Memory B cell (primary cell): ENCODE measurements at places on chromosomes 5 and 9.

DNA sequence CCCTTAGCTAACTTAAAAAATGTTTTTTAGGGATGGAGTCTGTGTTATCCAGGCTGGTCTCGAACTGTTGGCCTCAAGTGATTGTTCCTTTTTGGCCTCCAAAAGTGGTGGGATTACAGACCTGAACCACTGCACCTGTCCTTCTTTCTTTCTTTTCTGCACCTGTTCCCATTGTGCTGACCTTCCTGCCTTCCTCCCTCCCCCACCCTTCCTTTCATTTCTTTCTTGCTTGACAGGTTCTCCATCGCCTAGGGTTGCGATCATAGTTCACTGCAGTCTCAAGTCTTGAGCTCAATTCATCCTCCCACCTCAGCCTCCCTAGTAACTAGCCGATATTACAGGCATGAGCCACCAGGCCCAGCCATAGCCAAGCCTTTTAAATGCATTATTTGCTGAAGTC, 20.6 kb downstream of the JMY start:
- DNase-seq = no peak

DNA sequence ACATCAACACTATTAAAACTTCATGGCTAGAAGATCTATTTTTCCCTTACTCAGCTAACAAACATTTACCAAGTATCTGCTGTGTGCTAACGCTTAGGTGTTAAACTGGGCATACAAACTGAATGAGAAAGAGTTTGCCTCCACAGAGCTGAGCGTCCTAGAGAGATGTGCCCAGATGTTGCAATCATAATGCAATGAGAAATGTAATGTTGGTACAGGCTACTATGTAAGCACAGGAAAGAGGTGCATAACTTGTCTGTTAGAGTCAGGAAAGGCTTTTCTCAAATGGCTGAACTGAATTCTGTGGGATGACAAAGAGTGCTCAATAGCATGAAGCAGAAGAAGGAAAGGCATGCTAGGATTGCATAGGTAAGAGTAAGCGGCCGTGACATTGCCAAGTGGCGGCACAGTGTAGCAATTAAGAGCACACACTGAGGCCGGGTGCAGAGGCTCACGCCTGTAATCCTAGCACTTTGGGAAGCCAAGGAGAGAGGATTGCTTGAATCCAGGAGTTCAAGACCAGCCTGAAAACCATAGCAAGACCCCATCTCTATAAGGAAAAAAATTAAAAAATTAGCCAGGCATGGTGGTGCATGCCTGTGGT, 137.8 kb downstream of the MEF2C start:
- no peak for DNase-seq

DNA sequence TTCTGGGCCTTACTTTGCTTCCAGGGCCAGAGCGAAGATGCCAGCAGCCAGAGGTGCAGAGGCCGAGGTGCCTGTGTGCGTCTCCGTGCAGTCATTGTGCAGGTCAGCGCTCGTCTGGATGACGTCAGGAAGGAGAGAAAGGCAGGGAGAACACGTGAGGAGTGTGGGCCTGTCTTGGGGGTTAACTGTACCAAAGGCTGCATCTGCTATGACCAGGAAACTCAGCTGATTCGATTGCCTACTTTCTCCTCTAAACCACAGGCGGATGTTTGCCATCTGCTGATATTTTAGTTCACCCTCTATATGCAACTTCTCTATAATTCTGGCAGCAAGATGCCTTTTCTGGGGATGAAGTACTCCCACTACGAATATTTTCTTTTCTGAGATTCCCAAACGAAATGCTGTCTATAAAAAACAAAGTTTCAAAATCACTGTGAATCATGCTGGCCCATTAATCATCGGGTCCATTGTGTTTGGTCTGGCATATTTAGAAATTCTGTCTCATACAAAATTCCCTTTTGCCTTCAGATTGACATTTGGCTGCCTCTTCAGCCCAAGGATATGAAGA, 24.8 kb downstream of the PCSK1 start:
- no peak for DNase-seq

DNA sequence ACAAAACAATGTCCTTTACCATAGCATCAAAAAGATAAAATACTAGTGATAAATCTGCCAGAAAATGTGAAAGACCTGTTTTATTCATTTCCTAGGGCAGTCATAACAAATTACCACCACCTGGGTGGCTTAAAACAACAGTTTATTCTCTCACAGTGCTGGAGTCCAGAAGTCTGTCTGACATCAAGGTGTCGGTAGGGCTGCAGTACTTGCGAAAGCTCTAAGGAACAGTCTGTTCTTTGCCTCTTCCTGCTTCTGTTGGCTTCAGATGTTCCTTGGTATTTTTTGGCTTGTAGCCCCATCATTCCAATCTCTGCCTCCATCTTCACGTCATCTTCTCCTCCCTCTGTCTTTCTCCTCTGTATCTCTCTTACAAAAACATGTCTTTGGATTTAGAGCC, 51.0 kb downstream of the PTPDC1 start:
- DNase-seq = no peak

- DNase-seq = no peak
These were observed 339.4 kb downstream of the KDM4C start for GRCh38 chr9:7097040-7097715.

- DNase-seq = no peak
These were observed 11.8 kb upstream of the CD180 start for GRCh38 chr5:67208403-67208802.

DNA sequence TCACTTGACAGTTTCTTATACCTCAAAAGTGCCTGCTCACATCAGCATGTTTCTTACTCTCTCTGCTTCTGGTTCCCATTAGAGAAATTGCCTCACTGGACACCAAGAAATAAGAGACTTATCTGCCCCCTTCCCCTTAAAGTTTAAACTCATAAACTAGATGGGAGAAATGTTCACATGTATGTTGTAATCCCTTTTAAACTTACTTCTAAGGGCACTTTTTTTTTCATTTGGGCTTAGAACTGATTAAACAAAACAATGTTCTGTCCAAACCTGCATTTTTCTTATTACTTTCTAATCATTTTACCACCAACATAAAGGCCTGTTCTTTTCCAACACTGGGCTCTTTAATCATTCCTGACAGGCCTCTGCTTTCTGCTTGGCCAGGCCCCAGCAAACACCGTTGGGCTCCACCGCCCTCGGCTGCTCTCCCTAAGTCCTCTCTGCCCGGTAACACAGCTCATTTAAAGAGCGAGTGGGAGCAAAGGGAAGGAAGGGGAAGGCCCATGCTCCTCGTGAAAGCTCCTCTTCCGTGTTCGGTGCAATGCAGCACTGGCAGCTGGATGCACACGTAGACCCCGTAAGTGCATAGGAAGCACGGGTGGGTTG, 53.4 kb downstream of the ROR2 start:
- DNase-seq = no peak

GRCh38 chr9:90640361-90640760, 2.3 kb downstream of the DIRAS2 start:
- DNase-seq = no peak
